ENCODE measurements at places on chromosomes 1 and 21. TPM values are rescaled to one million over a fixed set of nuclear protein-coding genes. Genes with fewer than 3 reads are reported as not detected.

The LINGO4 gene
- total RNA-seq = not detected

The VWA5B1 gene
- total RNA-seq = not detected

The CASQ2 gene
- total RNA-seq = not detected

The LCE2A gene
- not detected for total RNA-seq

The KRTAP19-1 gene
- total RNA-seq = not detected

The AJAP1 gene
- 0.59 TPM for total RNA-seq

The CLCA1 gene
- total RNA-seq = not detected

The MPL gene
- not detected for total RNA-seq

The GPR3 gene
- total RNA-seq = 0.34 TPM

The SZRD1 gene
- total RNA-seq = 78.5 TPM

The UMODL1 gene
- total RNA-seq = not detected

The CPTP gene
- total RNA-seq = 23.7 TPM

The ERICH3 gene
- not detected for total RNA-seq

The S100A7 gene
- not detected for total RNA-seq

The DMRTA2 gene
- not detected for total RNA-seq

The ST6GALNAC3 gene
- total RNA-seq = 0.88 TPM

The SYTL1 gene
- 1.2 TPM for total RNA-seq

The KCND3 gene
- total RNA-seq = 6.0 TPM

The XCL1 gene
- not detected for total RNA-seq

The NUDT4B gene
- 19.0 TPM for total RNA-seq

The PTGS2 gene
- total RNA-seq = 6.2 TPM

The OR2L8 gene
- not detected for total RNA-seq

The LYPD8 gene
- not detected for total RNA-seq

The KRTAP13-2 gene
- not detected for total RNA-seq

Measured in cardiac ventricle fibroblast (primary cell).